ENCODE measurements at places on chromosomes 6 and 20.
A peak's percentile ranks its signal among the peaks of the same experiment; 100 is the strongest.

DNA sequence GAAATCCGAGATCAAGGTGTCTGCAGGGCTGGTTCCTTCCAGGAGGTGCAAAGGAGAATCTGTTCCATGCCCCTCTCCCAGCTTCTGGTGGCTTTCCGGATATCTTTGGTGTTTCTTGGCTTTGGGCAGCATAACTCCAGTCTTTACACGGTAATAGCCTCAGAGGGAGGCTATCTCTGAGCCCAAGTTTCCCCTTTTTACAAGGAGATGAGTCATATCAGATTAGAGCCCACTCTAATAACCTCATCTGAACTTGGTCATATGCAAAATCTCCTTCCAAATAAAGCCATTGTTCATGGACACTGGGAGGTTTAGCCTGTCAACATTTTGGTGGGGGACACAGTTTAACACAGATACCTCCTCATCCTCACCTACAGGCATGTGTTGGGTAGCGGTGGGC is 213.7 kb downstream of the ATXN1 start:
- ATAC-seq, result no peak

DNA sequence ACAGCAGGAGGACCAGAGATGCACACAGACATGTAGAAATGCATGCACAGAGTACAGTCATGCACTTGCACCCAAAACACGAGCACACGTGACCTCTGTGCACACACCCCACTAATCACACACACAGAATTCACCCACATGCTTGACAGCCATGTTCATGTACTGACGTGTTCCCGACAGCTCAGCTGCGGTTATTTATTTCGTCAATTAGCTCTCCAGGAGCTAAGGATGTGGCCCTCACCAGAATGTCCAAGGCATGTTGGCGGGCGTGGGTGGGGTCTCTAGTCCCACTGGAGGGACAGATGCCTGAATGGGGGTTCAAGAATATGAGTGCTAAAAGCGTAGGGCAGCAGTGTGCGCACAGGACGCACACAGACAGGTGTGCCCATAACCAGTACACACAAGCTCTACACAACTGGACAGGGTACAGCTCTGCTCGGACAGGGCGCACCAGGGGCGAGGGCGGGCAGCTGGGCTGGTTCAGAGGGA is 571 bp upstream of the PRPF6 start:
- ATAC-seq, result peak; percentile 75

- no peak for ATAC-seq
These were observed 6.1 kb downstream of the RAMACL start for GRCh38 chr6:166580076-166581050.

- no peak for ATAC-seq
These were observed 43.9 kb upstream of the EXOC2 start for GRCh38 chr6:736657-737446.

DNA sequence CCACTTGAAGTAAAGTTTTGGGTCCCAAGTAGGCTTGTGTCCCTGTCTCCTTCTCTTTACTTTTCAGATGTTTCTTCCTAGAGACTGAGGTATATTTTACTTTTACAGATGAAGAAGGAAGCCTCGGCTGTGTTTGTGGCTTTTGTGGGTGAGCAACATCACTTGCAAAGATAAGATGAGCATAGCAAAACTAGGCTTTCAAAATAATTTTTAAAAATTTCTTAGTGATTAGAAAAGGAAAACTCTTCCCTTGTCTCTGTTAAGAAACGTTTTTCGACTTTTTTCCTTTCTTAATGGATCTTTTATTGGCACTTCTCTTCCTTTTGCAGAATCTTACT is 7.6 kb downstream of the PTPN1 start:
- ATAC-seq, result no peak

DNA sequence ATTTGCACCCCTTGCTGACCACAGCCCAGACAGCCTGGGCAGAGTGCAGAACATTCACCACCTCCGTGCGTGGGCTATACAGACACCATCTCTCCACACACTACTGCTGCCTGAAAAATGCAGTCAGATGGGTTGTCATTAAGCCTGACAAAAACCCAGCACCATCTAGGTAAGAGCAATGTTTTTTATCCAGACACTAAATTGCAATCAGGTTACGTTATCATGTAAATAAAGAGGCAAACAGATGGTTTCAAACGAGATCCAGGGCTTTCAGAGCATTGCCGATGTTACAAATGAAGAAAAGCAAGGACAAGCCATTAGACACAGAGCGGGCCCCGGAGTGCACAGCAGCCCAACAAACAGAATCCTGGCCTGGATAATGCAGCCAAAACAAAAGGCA is 269.6 kb downstream of the PKHD1 start:
- no peak for ATAC-seq

DNA sequence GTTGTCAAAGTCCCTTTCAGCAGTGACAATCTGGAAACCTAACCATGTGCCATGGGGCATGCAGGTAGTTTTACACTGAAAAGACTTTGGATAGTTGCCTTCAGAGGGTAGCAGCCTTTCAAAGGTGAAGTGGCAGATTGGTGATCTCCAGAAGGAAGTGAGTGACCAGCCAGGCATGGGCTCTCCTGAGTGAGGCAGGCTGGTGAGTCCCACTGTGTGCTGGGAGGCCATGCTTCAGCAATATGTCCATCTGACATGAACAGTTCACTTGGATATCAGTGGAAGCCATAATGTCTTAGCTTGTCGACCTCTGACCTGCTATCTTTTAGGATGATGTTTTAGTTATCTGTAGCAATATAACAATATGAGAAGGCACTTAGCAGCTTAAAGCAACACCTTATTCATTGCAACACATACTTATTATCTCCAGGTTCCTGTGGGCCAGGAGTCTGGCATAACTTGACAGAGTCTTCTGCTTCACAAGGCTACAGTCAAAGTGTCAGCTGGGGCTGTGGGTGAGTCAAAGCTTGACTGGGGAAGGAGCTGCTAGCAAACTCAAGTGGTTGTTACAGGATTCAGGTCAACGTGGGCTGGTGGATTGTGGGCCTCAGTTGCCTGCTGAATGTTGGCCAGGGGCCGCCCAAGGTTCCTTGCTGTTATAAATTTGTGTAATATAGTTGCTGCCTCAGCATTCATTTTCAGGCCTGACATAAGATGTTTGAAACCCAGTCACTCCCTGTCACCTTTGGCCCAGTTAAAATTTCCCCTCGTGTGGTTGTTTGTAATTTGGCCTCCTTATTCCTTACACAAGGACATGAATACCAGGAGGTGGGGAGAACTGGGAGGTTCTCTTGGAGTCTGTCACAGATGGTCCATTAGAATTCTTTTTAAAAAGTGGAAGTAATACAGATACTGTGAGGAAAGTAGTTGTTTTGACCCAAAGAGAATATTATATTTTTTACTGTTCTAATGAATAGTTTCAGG is 100.2 kb downstream of the UST start:
- no peak for ATAC-seq

DNA sequence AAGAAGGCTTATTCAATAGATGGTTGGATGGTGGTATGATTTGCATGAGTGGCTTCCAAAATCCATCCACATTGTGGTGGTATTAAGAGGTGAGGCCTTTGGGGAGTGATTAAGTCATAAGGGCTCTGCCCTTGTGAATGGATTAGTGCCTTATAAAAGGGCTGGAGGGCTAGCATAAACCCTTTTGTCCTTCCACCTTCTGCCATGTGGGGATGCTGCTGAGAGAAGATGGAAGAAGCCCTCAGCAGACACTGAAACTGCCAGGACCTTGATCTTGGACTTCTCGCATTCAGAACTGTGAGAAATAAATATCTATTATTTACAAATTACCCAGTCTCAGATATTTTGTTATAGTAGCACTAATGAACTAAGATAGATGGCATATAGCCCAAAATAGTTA is 27.8 kb upstream of the SRPK1 start:
- ATAC-seq, result no peak

DNA sequence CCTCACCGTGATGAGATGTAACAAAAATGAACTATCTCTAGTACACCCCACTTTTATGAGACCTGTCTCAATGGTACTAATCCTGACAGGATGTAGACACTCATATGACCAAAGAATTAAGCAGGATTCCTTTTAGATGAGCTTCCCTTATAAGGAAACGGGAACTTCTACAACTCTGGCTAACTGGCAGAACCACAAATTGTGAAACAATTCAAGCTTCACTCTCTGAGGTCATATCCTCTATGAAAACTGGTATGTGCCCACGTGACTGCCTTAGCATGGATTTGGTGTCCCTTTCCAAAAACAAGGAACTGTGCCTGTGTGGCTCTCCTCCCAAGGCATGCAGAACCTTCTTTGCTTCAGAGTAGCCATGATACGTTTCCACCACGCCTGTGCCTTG is 14.1 kb upstream of the CPNE5 start:
- peak; percentile 87 for ATAC-seq

DNA sequence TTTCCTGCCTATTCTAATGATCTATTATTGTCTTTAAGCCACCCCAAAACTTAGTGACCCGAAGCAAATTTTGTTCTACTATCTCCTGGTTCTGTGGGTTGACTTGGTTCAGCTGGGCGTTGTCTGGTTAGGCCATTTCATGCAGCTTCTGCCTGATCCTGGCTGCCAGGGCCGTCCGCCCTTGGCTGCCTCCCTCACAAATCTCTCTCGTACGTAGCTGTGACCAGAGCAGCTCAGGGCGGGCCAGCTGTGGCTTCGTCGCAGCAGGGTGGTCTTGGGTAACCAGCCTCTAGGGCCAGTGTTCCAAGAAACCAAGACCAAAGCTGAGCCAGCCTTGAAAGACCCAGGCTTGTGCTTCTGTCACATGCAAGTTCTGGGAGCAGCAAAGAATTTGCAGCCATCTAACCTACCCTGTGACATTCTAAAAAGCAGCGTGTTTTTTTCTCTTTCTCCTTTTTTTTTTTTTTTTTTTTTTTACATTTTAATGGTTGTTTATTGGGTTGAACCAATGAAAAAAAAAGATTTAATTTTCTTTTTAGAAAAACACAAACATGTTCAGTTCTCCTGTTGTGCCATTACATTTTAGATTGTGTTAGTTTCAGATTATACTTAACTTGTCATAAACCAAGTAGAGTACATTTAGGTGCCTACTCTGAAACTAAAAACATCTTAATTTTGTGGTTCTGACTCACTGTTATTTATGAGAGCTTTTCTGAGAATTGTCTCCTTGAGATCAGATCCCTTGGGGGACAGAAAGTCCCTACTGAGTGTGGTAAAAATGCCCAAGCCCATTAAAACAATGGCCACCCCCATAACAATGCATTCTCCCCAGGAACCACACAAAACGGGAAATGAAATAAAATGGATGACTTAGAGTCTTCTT is 83.9 kb downstream of the ZDHHC14 start:
- no peak for ATAC-seq

DNA sequence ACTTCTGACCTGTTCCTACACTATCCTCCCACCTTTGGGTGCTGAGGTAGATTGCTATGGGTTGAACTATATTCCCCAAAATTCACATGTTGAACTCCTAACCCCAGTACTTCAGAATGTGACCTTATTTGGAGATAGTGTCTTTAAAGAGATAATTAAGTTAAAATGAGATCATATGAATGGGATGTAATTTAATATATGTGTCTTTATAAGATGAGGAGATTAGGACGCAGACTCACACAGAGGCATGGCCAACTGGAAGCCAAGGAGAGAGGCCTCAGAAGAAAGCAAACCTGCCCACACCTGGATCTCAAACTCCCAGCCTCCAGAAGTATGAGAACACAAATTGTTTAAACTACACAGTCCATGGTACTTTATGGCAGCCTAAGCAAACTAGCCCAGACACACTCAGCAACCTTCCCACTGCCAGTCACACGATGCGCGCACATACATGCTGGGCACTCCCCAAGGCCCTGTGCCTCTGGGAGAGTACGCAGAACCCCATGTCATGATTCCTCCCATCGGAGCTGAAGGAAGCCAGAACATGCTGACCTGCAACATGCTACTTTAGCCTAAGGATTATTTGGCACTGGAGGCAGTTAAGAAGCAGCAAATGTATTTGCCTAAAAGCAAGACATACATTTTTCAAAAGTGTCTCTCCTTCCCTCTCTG is 8.9 kb upstream of the SLC22A1 start:
- peak; percentile 61 for ATAC-seq

DNA sequence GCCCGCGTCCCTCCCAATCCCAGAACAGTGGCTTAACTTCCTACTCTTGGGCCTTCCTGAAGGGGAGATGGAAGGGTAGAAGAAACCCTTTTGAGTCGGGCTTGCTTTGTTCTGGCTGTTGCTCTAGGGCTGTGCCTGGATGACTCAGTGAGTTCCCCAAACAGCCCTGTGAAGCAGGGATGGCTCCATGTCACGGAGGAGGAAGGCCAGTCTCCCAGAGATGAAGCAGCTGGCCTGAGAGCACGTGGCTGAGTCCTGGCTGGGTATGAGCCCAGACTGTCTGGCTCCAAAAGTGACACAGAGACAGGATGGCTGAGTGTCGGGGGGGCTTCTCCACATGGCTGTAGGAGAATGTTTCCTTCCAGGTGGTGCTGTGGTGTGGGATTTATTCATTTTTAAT is 4.6 kb downstream of the SYTL3 start:
- ATAC-seq, result peak; percentile 78

GRCh38 chr20:20353576-20353975 is 14.3 kb upstream of the INSM1 start:
- ATAC-seq, result no peak

DNA sequence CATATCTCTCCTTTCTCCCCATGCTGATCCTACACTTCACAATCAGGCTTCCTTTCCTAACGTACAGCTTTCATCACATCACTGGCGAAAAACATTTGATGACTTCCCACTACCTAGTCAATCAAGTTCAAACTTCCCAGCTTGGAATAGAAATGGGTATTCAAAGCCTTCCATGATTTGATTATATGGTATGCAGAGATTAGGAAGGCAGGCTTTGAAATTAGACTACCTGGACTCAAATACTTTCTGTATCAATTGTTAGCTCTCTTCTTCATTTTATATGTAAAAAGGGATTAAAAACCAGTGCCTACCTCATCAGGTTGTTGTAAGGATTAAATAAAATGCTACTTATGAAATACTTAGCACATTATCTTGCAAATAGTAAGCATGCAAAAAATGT is 7.7 kb downstream of the NCOA6 start:
- ATAC-seq, result no peak

Measured in esophagus mucosa (tissue), 1 donor.